ENCODE measurements at places on chromosomes 3 and 15. TPM values are rescaled to one million over a fixed set of nuclear protein-coding genes. Genes with fewer than 3 reads are reported as not detected.

The UROC1 gene
- 0.05 TPM for total RNA-seq

The ASB7 gene
- 7.5 TPM for total RNA-seq

The DPPA2 gene
- 0.63 TPM for total RNA-seq

The RGMA gene
- 10.2 TPM for total RNA-seq

The EXD1 gene
- total RNA-seq, result 0.16 TPM

The NR2E3 gene
- total RNA-seq, result 1.3 TPM

The PRKCD gene
- total RNA-seq, result 0.49 TPM

The MUC20 gene
- 0.49 TPM for total RNA-seq

The REC114 gene
- total RNA-seq, result not detected

The CSNK1G1 gene
- 12.3 TPM for total RNA-seq

The DLEC1 gene
- 3.5 TPM for total RNA-seq

Data from motor neuron (in vitro differentiated cells).